ENCODE measurements at places on chromosomes 6 and 20. TPM values are rescaled to one million over a fixed set of nuclear protein-coding genes. Genes with fewer than 3 reads are reported as not detected.

GRCh38 chr6:41503827-41504465, 42.2 kb upstream of the FOXP4 start:
- no peak for DNase-seq

DNA sequence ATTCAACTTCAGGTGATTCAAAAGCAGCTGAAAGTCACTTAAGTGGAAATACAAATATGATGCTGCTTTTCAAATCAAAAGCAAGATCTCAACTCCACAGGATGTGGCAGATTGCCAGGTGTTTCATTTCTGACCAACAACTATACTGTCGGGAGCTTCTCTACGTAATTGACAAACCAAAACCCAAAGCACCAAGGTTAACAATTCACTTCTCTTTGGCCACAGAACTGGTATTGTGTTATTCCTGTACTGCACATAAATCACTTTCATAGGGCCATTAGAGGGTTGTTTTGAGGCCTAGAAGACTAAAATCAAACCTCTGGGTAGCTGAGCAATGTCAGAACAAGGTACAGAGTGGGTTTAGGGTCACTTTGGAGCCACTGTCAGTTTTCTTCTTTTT, 169.7 kb downstream of the HAO1 start:
- no peak for DNase-seq

DNA sequence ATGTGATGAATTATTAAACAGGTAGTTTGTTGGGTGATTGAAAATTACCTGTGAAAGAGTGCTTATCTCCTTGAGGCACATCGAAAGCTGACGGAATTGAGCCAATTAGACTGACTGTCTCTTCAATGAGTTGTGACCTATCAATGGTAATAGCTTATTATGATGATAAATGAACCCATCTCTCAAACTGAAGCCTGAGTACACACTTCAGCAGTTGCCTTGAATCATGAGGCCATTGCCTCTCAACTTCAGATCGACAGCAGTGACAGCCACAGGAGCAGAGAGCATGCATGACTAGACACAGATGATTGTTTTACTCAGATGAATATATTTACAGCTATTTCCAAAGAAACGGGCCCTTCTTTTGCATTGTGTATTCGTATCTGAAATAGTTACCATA, 323.9 kb downstream of the LAMA2 start:
- DNase-seq: no peak

DNA sequence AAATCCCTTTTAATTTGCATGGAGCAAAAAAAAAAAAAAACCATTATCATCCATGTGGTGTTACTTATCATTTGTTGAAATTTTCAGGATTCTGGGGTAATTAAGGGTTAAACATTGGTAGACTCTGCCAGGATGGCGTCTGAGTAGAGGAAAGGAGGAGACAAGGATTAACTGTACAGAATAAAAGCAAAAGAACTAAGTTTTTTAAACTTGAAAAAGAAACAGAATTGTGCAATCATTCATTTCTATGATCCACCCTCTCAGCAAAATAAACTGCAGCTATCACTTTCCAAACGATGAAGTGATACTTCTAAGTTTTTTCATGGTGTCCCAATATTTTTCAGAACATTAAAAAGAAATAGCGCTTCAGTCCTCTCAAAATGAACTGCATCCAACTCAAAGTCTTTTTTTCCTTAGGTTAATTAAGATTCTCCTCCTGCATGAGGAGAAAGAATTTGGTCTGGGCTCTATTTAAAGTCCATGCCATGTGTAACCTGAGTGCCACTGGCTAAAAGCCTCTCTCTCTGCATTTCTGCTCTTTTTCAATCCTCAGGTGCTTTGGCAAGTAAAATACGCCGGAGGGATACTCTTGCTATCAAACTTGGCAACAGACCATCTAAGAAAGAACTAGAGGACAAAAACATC, 69.5 kb upstream of the LTV1 start:
- no peak for DNase-seq

GJA1 gene
- 549 TPM for total RNA-seq

EFCAB8 gene
- not detected for total RNA-seq

LY6G6C gene
- not detected for total RNA-seq

C20orf144 gene
- 0.50 TPM for total RNA-seq

EPHA7 gene
- 14.9 TPM for total RNA-seq

All from dorsolateral prefrontal cortex (tissue), 122 donors.